ENCODE measurements at places on chromosomes 11 and 22.

DNA sequence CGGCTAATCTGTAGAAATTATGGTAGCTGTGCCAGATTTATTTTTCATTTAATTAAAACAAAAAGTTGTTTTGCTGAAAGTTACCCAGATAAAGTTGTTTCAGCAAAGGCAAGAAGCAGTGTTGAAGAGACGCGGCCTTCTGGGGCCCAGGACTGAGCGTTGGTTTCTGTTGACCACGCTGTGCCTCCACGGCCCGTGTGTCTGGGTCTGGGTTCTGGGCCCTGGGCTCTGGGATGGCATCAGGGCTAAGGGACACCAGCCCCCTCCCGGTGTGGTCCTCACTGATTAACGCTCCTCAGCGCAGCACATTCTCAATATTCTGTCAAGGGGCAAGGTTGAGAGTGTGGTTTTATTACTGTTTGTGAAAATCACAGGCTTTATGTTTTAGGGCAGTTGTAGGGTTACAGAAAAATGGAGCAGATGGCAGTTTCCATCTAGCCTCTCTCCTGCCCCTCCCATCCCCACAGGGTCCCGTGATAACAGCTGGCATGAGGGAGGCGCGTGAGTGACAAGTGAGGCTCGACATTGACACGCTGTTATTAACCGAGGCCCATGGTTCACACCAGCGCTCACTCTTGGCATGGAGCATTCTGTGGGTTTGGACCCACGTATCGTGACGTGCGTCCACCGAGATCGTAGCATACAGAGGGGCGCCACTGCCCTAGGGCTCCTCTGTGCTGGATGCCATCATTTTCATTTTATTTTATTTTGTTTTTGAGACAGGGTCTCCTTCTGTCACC, 1231.4 kb downstream of the BRD1 start:
- no peak for DNase-seq

DNA sequence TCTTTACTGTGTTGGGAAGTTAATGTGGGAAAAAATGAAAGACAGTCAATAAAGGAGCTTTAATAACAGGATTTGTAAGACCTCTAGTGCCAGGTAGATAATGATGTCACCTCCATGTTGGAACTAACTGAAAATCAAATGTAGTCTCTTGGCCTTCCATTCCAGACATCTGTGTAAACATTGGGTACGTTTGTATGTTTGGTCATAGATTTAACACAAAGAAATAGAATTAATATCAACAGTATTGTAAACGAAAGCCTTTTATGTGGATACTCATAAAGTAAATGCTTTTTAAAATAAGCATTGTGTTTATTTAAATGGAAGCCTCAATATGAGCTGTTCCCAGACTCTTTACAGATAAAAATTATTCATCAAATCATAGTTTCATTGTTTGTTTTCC, 605.7 kb downstream of the METTL15 start:
- DNase-seq = no peak

DNA sequence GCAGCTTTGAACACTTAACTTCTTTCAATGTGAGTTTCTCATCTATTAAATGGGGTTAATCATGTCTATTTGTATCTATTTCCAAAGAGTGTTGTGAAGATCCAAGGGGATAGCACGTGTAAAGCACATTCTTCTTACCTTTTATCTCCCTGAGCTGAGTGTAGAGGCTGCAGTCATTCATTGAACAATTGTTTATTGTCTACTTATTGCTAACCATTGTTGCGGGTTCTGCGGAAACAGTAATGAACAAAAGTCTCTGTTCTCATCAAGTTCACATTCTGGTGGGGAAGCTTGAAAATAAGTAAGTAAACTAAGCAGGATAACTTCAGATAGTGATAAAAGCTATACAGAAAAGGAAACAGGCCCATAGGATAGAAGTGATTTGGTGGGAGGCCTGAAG, 27.4 kb upstream of the PLET1 start:
- DNase-seq = no peak

- no peak for DNase-seq
These were observed 11.9 kb upstream of the SYTL2 start for GRCh38 chr11:85822814-85823213.

DNA sequence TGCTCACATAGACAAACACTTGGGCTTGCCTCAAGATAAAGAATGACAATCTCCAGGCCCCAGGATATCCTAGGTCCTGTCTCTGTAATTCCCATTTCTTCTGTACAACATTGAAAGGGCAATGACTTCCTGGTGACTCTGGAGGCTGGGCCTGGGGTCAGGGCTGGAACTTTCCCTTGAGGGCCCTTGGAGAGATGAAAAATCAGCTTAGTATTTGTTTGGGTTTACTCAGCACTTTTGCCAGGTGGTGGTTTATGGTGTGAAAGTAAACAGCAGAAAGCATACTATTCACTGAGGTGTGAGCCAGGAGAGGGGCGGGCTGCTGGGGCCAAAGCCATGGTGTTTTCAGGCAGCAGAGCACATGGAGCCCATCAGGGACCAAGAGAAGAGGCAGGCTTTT, 214.7 kb upstream of the NARS2 start:
- DNase-seq = no peak

GRCh38 chr11:19060629-19061028, at the start of gene MRGPRX2:
Gene MRGPRX2 (minus strand): TSS chr11:19060717. CDS start chr11:19056402, 4,315 bp downstream.
- DNase-seq = no peak

DNA sequence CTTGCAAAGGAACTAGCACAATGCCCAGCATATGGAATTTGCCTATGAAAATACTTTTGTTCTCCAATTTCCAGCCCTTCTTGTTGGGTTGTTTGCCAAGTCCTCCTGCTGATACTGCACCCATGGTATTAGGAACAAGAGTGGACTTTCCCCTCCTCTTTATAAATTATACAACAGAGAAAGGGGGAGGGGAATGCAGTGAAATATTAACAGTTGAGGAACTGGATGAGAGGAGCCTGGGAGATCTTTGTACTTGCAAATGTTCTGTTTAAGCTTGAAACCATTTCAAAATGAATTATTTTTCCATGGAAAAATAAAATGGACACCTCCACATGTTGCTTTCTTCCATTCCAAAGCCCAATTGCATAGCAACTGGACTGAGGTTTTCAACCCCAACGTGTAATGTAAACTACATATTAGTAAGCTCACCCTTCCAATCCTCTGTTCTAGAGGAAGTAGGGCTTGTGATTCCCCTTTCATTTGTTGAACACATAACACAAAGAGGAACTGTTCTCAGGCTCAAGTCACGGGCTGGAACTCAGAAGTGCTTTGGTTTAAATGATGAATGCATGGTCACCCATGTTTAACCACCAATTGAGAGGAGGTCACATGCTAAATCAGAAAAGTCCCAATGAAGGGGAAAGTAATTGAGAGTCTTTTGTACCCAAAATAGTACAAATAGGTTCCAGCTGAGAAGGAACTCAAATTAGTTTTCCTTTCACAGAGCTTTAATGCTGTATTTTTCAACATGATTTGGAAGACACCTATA, 66.2 kb upstream of the ZC3H12C start:
- peak; percentile 46 for DNase-seq

GRCh38 chr11:8034106-8034585, 46.9 kb upstream of the TUB start:
- no peak for DNase-seq

- DNase-seq = no peak
These were observed 777 bp downstream of the LTO1 start for GRCh38 chr11:69674267-69674885.

DNA sequence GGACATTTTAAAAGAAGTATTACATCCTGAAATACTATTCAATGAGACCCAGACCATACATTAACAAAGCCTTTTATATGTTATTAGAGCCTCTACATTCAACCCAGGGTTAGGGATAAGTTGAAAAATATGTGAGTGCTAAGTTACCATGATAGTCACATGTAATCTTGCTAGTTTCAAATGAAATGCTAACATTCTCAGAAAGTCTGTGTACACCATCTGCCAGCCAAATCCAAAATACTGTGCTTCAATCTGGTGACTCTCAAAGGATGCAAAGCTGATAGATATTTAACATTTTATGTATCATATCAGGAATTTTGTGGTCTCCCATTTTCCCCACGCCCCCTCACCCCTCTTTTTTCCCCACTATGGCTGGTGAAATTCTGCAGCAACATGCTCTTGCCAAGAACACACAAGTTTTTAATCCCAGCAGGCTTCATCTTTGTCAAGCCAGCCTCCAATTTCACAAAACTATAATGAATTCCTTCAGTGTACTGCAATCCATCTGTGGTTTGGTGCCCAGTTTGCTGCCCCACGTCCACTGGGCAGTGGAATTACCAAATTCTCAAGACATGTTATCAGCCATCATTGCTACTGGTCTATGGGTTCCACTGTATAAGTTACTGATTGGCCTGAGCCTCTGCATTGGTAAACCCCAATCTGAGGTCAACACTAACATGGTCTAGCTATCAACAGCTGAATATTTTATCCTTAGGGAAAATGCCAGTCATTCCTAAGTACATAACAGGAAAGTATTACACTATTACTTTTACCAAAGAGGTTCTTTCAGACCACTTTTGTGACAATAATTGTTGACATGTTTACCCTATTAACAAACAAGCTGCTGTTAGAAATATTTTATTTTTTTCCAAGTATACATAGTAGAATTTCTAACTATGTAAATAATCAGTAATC, 1.5 kb upstream of the PICALM start:
- no peak for DNase-seq

DNA sequence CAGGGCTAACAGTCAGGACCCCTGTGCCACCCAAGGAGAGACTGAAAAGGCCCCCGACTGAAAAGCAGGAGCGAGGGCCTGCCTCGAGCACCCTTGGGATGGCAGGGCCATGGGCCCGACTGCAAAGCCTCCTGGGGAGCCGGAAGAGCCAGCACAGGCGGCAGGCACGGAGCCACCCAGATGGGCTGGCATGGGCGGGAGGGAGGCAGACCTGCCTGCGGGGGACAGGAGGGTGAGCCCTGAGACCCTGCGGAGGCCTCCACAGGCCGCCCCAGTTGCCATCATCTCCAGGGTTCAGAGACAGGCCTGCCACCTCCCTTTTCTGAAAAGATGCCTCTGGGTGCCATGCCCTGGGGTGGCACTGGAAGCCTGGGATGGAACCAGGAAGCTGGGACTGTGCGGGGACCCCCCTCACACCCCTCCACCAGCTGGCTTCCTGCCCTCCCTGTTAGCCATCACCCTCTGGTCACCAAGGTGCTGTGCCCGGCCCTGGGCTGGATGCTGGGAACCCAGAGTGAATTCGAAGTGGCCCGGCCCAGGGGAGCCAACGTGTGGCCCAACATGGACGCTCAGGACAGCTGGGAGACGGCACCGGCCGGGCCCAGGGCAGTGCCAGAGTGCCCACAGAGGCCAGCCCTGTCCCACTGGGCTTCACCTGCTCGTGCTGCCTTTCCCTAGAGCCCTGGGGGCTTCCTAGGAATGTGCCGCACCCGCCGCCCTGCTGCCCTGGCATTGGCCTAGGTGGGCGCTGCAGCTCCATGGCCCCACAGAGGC, 13.8 kb downstream of the TSPAN32 start:
- DNase-seq = no peak

DNA sequence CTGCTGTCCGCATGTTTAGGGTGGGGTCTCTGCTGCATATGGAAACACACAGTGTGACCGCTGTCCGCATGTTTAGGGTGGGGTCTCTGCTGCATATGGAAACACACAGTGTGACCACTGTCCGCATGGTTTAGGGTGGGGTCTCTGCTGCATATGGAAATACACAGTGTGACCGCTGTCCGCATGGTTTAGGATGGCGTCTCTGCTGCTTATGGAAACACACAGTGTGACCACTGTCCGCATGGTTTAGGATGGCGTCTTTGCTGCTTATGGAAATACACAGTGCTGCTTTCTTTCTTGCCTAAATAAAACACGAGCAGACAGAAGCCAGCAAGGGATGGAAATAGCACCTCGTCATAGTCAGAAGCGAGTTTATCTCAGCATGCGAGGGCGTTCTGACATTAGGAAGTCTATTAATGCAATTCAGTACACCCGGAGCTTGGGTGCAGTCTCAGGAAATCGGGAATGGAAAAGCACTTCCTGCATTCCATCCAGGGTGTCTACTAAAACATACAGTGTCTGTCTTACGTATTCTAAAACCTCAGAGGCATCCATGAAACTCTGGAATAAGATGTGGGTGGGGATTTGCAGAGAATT, 32.6 kb upstream of the TOLLIP start:
- no peak for DNase-seq

DNA sequence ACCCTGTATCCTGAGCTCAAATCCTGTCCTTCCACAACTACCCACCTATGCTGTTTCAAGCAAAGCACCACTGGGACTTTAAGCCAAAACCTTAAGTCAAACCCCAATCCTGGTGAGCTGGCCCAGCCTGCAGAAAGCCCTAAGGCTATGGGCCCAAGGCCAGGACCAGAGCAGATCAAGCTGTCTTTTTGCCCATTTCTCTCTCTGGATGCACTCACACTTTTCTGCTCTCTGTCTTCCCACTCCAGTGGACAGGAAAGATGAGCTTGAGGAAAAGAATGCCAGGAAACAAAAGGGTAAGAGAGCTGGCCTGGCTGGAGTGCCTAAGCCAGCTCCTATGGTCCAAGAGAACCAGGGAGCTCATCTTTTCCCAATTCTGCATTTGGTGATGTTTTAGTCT, 284.3 kb upstream of the ISX start:
- DNase-seq = no peak

- DNase-seq = peak; percentile 3
These were observed at the start of gene PHF21B for GRCh38 chr22:45009606-45010531. Gene PHF21B (minus strand): TSS chr22:45010005. CDS start chr22:45009549, 456 bp downstream.

GRCh38 chr11:11860103-11860979, 18.6 kb downstream of the USP47 start:
- DNase-seq = no peak

DNA sequence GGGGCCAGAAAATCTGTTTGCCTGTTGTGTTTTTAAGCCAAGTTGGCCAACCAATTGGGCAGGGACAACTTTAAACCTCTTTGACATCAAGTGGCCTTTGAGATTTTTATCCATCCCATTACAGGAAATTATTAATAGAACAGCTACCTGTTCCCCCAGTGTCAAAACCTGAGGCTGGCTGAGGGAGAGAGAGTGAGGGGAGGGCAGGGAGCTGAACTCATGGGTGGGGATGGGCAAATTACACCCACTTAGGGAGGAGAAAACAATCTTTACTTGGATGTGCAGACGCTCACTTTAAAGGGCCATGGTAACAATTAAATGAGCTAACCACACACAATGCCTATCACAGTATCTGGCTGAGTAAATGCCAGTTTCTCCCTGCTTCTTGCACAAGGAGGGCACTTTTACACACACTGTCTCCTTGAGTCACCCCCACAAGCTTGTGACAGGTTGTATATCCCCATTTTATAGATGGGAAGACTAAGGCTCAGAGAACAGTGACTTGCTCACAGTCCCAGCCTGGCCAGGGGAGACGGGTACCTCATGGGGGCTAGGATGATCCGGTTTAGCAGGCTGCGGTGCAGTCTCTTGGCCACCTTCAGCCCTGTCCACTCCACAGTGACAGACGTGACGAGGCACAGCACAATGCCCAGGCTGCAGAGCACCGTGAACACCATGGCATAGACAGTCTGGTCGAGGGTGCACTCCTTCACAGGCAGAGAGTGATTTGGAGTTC, 17.8 kb upstream of the KCNJ11 start:
- DNase-seq = no peak

- DNase-seq = no peak
These were observed 43.9 kb downstream of the PDHX start for GRCh38 chr11:34960277-34960676.

DNA sequence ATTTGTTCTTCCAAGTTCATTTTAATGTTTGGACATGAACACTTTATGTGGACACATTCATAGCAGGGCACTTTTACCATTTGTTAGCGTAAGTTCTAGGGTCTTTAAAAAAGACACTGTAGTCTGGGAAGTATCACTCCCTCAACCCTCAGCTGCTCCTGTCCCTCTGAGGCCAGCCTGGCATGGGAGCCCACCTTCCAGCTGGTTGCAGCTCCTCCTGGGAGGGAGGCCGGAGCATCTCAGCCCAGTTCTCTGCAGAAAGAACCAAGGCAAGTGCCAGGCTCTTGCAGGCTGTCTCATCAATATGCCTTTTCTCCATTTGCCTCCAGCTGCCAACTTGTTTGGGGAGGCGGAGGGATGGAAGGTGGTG, 150.6 kb downstream of the OPCML start:
- no peak for DNase-seq
